ENCODE measurements at places on chromosomes 7 and 10.

DNA sequence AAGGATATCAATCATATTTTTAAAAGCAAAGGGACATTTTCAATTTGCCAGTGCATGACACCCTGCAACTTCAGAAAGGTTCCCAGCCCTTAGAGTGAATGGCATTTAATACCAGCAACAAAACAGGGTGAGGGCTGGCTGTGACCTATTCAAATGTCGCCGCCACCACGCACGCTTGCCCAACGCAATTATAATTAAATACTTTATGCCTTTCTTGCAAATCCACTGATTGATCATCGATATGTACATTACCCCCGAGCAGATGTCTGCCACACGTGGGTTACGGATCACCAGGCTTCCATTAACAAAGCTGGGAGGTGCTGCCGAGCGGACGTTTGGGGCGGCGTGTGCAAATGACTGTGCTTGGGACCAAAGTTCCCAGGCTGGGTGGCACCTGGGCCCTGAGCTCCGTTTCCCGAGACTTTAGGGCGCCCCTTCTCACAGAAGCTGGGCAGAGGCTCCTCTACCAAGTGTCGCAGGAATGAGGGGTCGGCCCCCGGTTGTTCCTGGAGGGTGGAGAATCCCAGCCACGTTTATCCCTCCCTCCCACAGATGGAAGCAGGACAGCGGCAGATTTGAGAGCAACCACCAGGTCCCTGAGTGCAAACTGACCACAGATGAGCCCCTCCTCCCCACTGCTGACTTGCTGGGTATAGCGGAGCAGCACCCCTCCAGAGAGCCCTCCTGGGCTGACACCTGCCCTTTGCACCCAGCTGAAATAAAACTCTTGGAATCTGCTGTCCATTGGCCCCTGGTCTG lies 3.9 kb downstream of the FOXL3 start:
- peaks cover 31% of the 10 kb centered on the region for H3K27me3 ChIP-seq
- H3K4me1 ChIP-seq: no peaks in the 10 kb centered on the region
- no peaks in the 10 kb centered on the region for H3K36me3 ChIP-seq
- DNase-seq: no peak

DNA sequence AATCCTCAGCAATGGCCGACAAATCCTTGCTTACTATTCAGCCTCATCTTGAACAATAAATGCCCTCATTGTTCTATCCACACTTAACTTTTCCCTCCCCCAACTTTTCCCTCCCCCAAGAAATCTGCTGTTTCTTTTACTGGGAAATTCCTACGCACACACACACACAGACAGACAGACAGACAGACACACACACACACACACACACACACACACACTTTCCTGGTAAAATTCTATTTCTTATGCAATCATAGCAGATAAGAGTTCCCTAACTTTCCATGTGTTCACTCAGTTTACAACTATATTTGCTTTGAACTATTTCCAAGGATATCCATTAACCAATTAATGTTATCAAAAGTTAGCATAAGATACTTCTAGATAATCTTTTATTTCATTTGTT lies 52.9 kb downstream of the RELN start:
- no peak overlapping the region for H3K27ac ChIP-seq
- no peaks in the 10 kb centered on the region for H3K27me3 ChIP-seq
- H3K36me3 ChIP-seq: no peaks in the 10 kb centered on the region
- no peaks in the 10 kb centered on the region for H3K4me1 ChIP-seq
- no peak for DNase-seq
- H3K4me3 ChIP-seq: no peak overlapping the region

DNA sequence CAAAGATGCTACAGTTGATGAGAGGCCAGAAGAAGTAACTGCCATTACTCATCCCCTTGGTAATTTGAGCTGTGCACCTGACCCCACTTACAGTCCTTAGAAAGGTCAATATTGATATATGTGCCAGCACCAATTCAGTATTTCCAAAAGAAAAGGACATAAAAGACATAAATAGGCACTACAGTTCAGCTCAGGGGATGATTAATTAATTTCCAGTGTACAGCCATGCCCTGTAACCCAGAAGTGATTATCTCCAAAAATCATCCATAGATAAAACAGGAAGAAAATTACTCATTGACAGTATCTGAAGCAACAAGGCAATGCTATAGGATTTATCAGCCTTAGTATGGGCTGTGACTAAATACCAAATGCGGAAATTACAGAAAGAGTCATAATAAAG lies 82.4 kb downstream of the PHYHIPL start:
- H3K27ac ChIP-seq: no peak overlapping the region
- no peak for DNase-seq

DNA sequence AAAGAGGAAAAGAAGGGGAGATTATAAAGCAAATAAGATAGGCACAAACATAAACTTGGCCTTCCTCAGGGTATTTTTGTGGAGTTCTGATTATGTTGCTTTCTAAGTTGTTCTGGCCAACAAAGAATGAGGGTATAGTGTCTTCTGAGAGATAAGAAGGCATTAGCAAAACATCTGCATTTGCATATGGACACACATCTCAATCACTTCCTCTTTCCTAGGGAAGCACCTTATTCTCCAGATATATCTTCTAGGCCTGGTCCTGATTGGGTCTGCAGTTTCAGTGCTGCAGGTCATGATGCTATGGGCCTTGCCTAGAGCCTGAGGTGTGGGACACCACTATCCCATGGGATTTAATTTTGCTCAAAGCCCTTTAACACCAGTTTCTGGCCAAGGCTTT lies 308.8 kb upstream of the PHYHIPL start:
- no peak for DNase-seq
- H3K27me3 ChIP-seq: no peaks in the 10 kb centered on the region
- H3K36me3 ChIP-seq: no peaks in the 10 kb centered on the region
- no peak overlapping the region for H3K4me3 ChIP-seq

- H3K27ac ChIP-seq: no peak overlapping the region
- no peaks in the 10 kb centered on the region for H3K4me1 ChIP-seq
- no peaks in the 10 kb centered on the region for H3K27me3 ChIP-seq
- no peak overlapping the region for H3K4me3 ChIP-seq
- H3K36me3 ChIP-seq: no peaks in the 10 kb centered on the region
- no peak for DNase-seq
Observed at GRCh38 chr7:82335927-82336326, 107.7 kb downstream of the CACNA2D1 start.

- H3K4me1 ChIP-seq: no peaks in the 10 kb centered on the region
- H3K27ac ChIP-seq: no peak overlapping the region
- H3K4me3 ChIP-seq: no peak overlapping the region
- H3K36me3 ChIP-seq: no peaks in the 10 kb centered on the region
- H3K27me3 ChIP-seq: no peaks in the 10 kb centered on the region
- no peak for DNase-seq
Observed at GRCh38 chr10:69641261-69641980, 11.4 kb downstream of the FAM241B start.

DNA sequence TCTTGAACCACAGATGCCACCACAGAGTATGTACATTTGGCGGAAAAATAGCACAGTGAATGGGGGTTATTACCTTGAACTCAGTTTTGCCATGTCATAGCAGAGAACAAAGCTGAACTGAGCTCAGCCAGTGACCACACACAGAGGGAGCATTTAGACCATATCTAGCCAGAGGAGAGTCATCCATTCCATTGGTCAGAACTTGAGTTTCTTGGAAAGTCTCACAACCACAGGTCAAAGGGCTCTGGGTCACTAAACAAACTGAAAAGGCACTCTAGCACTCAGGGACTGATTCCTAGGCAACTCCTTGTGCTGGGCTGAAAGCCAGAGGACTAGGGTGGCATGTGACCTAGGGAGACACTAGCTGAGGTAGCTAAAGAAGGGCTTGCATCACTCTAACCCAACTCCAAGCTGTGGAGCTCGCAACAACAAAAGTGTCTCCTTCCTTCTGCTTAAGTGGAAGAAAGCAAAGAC lies 239.7 kb upstream of the SEMA3D start:
- no peaks in the 10 kb centered on the region for H3K36me3 ChIP-seq
- H3K4me1 ChIP-seq: no peaks in the 10 kb centered on the region
- no peak for DNase-seq
- no peak overlapping the region for H3K4me3 ChIP-seq
- H3K27me3 ChIP-seq: no peaks in the 10 kb centered on the region

DNA sequence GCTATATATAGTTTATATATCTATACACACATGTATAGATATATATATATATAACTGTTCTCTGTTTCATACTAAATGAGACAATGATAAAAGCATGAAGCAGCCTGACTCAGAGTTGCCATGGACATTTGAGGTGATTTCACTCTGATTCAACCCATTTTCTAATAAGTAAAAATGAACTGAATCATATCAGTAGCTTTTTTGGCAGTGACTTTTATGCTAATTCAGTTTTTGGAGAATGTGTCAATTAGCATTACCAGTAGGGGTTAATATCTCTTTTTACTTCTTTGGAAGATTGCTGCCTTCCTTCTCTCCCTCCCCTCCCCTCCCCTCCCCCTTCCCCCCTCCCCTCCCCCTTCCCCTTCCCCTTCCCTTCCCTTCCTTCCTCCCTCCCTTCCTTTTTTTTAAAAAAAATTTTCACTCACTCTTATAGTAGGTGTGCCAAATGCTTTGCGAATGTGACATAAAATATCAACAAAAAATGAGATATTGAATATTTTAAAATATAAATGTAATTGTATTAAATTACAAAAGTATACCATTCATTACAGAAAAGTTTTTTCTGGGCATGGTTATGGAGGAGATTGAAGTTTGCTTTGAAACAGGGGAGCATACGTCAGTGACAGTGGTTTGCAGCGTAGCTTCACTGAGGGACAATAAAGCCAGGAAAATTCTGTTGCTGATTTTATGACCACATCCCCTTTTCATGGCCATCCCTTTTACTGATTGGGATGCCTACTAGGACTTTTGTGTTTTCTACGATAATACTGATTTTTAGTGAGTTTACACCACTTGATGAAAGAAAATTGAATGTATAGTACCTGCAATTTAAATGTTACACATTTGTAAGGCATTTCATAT lies 64.0 kb upstream of the KLF6 start:
- H3K27ac ChIP-seq: no peak overlapping the region
- H3K4me1 ChIP-seq: peaks cover 15% of the 10 kb centered on the region
- H3K4me3 ChIP-seq: no peak overlapping the region
- no peaks in the 10 kb centered on the region for H3K27me3 ChIP-seq
- DNase-seq: no peak

DNA sequence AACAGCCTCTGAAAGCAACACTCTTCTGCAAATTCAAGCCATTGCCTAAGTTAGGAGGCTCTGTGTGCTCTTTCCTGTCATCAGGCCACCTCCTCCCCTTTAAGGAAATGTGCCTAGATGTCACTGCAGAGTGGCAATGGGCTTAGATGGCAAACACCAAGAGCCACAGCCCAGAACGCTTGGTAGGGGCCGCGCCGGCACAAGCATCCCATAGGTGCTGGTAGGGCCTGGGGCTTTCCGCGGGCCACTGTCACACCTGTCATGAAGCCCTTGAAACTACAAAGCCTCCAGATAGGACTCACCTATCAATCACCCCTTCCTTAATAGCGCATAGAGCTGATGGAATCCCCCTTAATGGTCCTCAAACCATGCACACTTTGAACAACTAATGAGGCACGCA lies 299.9 kb downstream of the GRID1 start:
- no peaks in the 10 kb centered on the region for H3K36me3 ChIP-seq
- no peak for DNase-seq
- no peaks in the 10 kb centered on the region for H3K27me3 ChIP-seq
- no peak overlapping the region for H3K4me3 ChIP-seq

GRCh38 chr10:86863484-86863842 lies 94.0 kb downstream of the MMRN2 start:
- no peak overlapping the region for H3K4me3 ChIP-seq
- H3K4me1 ChIP-seq: no peaks in the 10 kb centered on the region
- H3K36me3 ChIP-seq: no peaks in the 10 kb centered on the region
- DNase-seq: no peak
- no peaks in the 10 kb centered on the region for H3K27me3 ChIP-seq

DNA sequence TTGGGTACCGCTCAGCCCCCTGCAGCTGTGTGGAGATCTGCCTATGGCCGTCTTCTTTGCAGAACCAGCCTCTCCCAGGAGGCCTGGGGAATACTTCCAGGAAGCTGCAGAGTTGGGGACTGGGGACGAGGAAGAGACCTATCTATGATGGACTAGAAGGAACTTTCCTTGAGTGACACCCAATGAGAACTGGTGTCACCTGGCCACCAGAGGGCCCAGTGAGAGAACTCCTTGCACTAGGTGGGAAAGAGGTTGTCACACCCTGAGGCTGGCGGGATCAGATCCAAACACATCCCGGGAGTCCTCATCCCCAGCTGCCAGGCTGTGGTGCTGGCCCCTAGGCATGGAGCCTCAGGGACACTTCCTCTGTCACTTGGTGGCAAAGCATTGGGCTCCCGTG lies 4.9 kb upstream of the GRID2IP start:
- H3K27ac ChIP-seq: no peak overlapping the region
- H3K27me3 ChIP-seq: no peaks in the 10 kb centered on the region
- H3K4me1 ChIP-seq: peaks cover 11% of the 10 kb centered on the region
- no peaks in the 10 kb centered on the region for H3K36me3 ChIP-seq

DNA sequence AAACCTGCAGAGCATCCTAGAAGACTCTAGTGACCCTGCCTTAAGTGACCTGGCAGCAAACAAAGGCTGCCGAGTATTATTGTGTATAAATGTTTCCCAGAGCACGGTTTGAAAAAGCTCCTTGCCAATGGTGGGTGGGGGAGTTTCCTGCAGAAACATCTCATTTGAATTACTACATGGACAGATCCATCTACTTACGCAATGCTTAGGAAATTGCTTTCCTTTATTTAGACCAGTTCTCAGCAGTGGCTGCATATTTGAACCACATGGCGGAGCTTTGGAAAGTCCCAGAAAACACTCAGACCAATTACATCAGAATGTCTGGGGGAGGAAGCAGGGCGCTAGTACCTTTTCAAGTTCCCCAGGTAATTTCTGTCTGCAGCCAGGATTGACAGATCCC lies 560.9 kb downstream of the SDK1 start:
- no peak for DNase-seq
- H3K36me3 ChIP-seq: no peaks in the 10 kb centered on the region
- H3K27ac ChIP-seq: no peak overlapping the region
- H3K27me3 ChIP-seq: no peaks in the 10 kb centered on the region

DNA sequence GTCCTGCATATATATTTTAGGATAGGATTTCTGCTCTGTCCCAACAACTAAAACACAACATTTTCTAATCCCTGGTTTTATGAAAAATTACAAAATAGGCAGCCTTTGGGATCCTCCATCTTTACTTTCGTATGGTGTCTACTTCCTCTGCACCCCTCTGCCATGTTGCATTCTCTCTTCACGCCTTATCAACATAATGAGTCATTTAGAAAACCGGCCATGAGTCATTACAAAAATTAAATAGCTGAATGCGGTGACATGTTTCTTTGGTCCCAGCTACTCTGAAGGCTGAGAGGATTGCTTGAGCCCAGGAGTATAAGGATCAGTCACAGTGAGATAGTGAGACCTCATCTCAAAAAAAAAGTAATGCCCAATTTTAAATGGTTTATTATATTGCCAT lies 148.1 kb upstream of the CELF2 start:
- peaks cover 12% of the 10 kb centered on the region for H3K27me3 ChIP-seq
- no peak for DNase-seq
- H3K36me3 ChIP-seq: no peaks in the 10 kb centered on the region
- no peak overlapping the region for H3K4me3 ChIP-seq
- H3K4me1 ChIP-seq: no peaks in the 10 kb centered on the region

Data from CD4-positive, alpha-beta T cell (primary cell).